OCI-LY7 (cell line): ENCODE measurements at places on chromosomes 1 and 21. TPM values are rescaled to one million over a fixed set of nuclear protein-coding genes. Genes with fewer than 3 reads are reported as not detected.

DNA sequence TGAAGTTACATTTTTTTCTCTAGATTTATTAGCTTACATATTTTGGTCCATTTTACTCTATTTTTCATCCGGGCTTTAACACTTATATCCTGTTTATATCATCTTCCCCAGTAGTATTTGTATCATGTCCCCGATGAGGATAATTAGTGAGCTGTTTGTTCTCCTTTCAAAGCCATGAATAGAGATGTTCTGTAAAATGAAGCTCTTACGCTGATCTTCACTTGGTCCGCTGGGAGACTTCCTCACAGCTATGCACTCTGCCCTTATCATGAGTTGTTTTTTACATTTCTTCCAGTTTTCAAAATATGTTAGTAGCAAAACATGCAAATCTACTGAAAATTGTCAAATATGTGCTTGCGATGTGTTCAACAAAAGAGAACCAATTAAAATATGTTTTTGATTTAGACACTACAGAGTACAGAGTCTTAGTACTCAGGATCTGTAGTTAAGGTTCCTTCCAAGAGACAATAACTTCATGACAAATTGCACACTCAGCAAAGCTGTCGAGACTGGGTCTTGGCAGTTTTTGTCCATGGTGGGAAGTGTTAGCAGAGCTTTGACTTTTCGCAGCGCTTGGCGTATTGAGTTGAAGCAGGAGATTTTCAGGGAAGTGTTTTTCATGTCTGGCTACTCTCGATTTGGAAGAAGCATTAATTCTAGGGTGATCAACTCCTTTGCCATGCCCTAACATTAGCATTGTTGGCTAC lies 292.0 kb upstream of the ADAMTS5 start:
- no peak for DNase-seq

DNA sequence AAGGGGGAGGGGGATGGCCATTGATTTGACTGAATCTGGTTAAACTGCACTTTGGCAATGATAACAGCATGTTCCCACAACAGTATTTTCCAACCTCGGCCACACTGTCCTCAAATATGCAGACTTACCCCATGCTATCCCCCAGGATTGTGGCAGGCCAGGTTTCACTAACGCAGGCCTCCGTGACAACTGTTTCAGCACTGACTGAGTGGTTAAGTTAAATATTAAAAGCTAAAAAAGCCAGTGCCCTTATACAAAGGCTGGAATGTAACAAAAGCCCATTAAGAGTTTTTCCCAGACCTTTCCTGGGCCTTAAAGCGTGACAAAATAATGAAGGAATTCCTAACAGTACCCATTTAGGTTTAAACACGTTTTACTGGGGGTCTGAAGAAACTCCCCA lies 202.9 kb downstream of the USP25 start:
- DNase-seq: no peak

- DNase-seq: no peak
Measured at GRCh38 chr1:67346982-67347381, 39.3 kb downstream of the IL12RB2 start.

DNA sequence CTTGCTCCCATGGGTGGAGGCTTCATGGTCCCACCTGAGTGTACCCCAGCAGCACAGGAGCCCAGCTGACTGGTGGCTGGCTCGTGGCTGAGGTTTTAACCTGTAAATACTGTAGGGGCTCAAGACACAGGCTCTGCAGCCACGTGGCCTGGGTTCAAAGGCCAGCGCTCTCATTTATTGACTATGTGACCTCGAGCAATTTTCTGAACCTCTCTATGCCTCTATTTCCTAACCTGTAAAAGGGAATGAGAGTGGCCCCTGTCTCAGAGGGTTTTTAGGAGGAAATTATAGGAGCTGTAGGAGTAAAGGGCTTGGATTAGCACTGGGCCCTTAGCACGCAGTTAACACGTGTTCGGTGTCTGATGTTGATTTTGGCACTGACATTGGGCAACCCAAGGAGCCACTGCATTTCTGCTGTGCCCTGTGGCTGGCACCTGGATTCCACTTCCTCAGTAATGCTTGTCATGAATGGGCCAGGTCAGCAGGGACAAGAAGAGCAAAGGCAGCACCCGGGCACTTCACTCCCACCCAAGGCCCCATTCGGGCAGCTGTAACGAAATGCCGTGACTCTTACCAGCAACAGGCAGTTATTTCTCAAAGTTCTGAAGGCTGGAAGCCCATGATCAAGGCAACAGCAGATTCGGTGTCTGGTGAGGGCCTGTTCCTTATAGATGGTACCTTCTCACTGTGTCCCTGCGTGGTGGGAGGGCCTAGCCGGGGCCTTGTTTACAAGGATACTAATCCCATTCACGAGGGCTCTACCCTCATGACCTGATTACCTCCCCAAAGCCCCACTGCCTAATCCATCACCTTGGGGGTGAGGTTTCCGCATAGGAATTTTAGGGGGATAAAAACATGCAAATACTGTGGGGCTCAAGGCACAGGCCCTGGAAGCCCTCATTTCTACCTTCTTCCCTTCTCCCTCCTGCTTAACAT lies 25.2 kb downstream of the ARHGEF10L start:
- DNase-seq: no peak

GRCh38 chr1:162091681-162092524 lies 22.4 kb downstream of the NOS1AP start:
- DNase-seq: no peak

DNA sequence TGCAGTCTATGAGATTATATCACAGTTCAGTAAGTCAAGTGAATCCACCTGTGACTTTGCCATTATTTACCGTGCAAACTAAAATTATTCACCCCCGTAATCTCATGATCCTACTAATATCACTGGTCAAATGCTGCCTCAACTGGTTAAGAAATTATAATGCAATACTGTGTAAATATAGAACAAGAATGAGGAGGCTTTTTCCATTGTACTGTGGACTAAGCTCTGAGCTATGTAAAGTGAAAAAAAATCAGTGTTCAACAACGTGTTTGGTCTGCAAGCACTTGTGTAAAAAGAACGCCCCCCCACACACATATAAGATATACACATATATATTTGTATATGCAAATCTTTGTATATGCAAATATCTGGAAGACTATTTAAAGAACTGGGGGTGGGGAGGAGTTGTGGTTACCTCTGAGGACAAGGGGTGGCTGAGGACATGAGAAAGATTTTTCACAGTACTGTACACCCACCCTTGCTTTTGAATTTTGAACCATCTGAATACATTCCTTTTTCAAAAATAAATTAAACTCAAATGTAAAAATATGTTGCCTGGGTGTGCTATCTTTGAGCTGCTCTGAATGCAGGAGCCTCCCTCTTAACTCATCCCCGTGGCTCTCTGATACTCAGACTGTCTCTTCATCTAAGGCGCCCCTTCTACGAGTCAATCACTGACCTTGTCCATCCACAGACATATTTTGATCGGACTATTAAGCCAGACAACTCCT lies 57.0 kb downstream of the PTP4A2 start:
- peak; percentile 76 for DNase-seq

DNA sequence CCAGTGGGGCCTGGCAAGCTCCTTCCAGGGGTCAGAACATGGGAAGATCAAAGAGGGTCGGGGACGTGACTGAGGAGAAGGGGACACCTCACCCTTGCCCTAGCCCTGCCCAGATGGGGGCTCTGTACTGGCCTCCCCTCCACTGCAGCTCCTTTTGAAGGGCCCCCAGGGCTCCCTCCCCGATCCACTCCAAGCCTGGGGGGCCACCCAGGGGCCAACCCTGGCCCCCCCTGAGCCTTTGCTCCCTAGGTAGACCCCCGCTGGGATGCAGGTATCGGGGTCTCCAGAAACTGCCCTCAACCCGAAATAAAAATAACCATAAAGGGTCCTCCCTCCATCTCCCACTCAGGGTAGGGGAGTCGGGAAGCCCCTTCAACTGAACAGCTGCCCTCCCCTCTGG lies 37.4 kb upstream of the FAM131C start:
- DNase-seq: no peak

GRCh38 chr1:173422456-173422976 lies 54.6 kb upstream of the PRDX6 start:
- DNase-seq: no peak

GRCh38 chr1:6330410-6330911 lies 63.1 kb downstream of the ACOT7 start:
- DNase-seq: no peak

DNA sequence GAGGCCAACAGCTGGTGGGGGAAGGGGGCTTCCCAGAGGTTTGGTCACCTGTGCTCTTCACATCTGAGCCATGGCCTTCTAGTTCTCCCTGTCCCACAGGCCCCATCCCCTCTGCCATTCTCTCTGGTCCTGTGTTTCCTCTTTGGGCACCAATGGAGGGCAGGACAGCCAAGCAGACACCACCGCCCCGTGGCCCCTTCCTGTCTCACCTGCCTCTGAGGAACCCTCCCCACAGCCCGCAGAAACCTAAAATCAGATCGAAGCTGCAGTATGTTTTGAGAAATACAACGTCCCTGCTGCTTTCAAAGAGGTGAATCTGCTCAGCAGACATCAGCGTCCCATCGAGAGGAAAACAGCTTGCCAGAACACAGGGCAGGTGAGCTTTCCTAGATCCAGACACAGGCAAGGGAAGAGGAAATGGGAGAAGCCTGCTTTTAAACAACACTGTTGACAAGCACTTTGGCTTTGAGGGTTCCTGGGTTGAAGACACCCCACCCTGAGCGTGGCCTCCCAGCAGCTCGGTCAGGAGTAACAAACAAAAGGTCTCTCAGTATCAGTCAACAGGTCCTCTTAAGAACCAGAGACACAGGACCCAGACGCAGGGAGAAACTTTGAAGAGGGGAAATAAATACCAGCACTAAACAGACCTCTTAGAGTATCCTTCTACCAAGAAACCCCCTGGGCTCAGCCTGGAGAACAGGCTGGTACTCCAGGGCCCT lies 2.3 kb downstream of the PANK4 start:
- no peak for DNase-seq

The TMCO4 gene
- 7.8 and 8.1 TPM in 2 replicates for total RNA-seq

The MROH7 gene
- total RNA-seq: not detected in 2 replicates

The PGLYRP4 gene
- total RNA-seq: not detected in 2 replicates

The OR2AJ1 gene
- total RNA-seq: not detected in 2 replicates

The ITLN2 gene
- total RNA-seq: not detected in 2 replicates

The PLPPR5 gene
- total RNA-seq: not detected in 2 replicates

The DMBX1 gene
- not detected in 2 replicates for total RNA-seq

The PATJ gene
- 0.74 and 0.95 TPM in 2 replicates for total RNA-seq

The C2CD2 gene
- 5.9 and 8.9 TPM in 2 replicates for total RNA-seq

The RNU5D-1 gene
- total RNA-seq: not detected in 2 replicates
